OCI-M1 (cell line): ENCODE measurements at places on chromosomes 12 and 14.

GRCh38 chr14:89406941-89407340 lies 10.1 kb downstream of the FOXN3 start:
- DNase-seq: no peak

- peak; percentile 15 for DNase-seq
Observed at GRCh38 chr12:45244561-45245343, 28.9 kb downstream of the ANO6 start.

DNA sequence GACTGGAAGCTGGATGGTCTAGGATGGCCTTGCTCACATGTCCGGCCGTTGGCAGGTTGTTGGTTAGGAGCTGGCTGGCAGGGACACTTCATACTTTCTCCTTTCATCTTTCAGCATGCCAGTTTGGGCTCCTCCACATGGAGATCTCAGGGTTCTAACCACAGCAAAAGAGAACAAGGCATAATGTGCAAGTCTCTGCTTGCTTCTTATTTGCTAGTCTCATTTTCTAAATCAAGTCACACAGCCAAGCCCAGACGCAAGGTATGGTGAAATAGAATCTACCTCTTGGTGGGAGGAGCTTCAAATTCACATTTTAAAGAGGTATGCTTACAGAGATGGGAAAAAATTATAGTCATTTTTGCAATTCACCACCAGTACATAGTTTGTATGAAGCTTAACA lies 69.1 kb upstream of the NAP1L1 start:
- DNase-seq: no peak

DNA sequence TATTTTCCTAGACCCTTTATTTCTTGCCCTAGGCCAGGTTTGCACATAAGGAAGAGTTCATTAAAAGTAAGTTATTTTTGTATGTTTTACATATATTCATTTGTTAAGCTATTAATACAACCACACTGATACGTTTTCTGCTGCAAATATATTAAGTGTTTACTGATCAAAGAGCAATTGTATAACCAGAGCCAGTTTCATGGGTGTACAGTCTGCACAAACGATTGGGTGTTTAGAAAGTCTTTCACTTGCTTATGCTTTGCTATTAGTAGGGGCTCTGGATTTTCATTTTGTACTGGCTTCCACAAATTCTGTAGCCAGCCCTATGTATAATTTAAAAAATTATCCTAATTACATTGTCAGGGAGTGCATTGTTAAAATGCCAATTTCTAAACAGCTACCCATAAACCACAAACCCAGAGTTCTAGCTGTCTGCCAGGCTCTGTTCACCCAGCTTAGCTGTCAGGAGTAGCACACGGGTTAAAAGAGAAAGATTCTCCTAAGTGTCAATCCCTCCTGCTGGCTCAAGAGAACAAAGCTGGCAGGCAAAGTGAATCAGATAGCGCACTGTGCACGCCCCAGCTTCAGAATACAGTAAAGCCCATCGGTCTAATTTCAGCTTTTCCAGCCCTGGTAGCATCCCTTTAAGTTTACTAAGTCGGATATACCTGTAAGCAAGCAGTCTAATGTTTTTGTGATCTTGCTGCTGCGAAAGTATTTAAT lies 151.0 kb upstream of the LMO3 start:
- peak; percentile 59 for DNase-seq

GRCh38 chr14:33836203-33836899 lies 114.5 kb downstream of the EGLN3 start:
- peak; percentile 81 for DNase-seq

GRCh38 chr14:99192830-99193229 lies 79.2 kb downstream of the BCL11B start:
- no peak for DNase-seq

DNA sequence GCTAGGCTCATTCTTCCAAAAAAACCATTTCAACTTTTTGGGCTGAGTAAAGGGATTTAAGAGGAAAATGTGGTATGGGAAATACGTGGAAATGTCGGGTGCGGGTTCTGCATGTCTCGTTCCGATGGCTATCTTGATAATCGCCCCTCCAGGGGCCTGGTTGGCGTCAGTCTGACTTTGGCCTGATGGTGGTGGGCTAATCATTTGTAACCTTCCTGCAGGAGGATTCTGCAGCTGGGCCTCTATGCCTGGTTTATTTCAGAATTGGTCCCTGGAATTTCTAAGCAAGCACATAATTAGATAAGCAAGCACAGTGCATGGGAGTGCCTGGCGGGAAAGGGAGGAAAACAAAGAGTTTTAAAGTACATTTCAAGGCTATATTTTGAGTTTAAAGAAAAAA lies 14.8 kb upstream of the SLC4A8 start:
- DNase-seq: no peak

GRCh38 chr12:116200812-116201211 lies 76.7 kb downstream of the MED13L start:
- DNase-seq: peak; percentile 34

GRCh38 chr14:78075033-78075432 lies 95.1 kb upstream of the NRXN3 start:
- DNase-seq: no peak

GRCh38 chr12:95200128-95200894 lies 17.0 kb downstream of the FGD6 start:
- peak; percentile 55 for DNase-seq

- DNase-seq: no peak
Observed at GRCh38 chr14:58919217-58919616, 269.2 kb upstream of the DAAM1 start.

- no peak for DNase-seq
Observed at GRCh38 chr12:19971361-19972280, 396.7 kb upstream of the PDE3A start.

- DNase-seq: no peak
Observed at GRCh38 chr12:28265435-28266042, 75.3 kb downstream of the CCDC91 start.

GRCh38 chr14:59450716-59451115 lies 14.5 kb downstream of the GPR135 start:
- DNase-seq: no peak

DNA sequence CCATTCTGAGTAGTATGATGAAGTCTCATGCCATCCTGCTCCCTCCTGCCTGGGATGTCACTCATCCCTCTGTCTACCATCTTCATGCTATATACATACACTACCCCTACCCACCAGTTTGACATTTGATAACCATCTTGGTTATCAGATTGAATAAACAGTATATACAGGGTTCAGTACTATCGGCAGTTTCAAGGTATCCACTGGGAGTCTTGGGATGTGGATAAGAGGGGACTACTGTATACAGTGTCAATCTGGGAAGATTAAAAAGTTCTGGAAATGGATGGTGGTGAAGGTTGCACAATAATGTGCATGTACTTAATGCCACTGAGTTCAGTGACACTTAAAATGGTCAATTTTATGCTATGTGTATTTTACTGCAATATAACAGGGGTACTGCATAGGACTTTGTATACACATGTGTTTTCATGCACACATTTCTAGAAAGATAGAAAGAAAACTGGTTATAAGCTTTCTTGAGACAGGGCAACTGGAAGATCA lies 22.1 kb downstream of the SPPL3 start:
- DNase-seq: no peak

DNA sequence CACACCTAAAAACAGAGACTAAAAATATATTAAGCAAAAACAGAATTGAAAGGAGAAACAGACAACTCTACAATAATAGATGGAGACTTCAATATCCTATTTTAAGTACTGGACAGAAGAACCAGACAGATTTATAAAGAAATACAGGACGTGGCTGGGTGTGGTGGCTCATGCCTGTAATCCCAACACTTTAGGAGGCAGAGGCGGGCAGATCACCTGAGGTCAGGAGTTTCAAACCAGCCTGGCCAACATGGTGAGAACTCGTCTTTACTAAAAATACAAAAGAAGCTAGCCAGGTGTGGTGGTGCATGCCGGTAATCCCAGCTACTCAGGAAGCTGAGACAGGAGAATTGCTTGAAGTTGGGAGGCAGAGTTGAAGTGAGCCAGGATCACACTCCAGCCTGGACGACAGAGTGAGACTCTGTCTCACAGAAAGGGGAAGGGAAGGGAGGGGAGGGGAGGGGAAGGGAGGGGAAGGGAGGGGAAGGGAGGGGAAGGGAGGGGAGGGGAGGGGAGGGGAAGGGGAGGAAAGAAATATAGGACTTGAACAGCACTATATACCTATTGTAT lies 53.0 kb downstream of the CDK17 start:
- peak; percentile 58 for DNase-seq

GRCh38 chr14:97920201-97920600 lies 1123.0 kb downstream of the VRK1 start:
- no peak for DNase-seq

DNA sequence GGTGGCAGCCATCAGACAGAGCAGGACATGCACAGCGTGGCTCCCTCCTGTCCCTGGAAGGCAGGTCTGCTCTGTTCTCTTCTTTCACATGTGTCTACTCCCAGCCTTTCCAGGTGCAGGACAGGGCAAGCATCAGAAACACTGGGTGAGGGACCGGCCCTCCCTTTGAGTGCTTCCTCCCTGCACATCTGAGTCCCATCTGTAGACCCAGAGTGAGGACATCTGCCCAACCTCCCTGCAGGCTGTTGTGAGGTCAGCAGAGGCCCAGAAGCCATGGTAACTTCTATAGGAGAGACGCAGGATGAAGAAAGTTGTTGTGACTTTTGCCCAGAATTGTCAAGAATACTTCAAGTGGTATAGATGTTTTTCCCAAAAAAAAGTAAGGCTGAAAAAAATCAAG lies 282.7 kb downstream of the CACNA1C start:
- DNase-seq: no peak

DNA sequence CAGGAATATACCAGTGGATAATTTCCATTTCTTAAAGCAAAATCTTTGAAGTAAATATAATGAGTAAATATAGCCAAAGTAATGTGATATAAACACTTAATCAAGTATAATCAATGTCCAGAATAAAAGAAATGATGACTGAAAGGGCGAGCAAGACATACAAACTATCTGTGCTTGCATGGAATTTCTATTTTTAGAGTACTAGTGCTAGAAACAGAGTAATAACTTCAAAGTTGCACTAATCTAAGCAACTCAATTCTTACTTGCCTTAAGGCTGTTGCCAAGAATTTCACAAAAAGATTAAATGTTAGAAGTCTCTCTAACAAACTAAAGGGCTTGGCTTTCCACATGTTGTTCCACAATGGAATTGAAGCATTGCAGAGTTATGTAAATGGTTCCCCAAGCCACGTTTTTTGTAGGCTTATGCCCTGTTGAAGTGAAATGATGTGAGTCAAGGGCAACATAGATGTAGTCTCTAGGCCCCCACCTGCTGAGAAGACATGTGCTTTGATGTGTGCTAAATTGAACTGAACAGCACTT lies 175.0 kb upstream of the LMNTD1 start:
- no peak for DNase-seq

GRCh38 chr12:80864046-80864735 lies 73.5 kb downstream of the LIN7A start:
- no peak for DNase-seq

- no peak for DNase-seq
Observed at GRCh38 chr14:69882116-69882864, 3.1 kb downstream of the SMOC1 start.

DNA sequence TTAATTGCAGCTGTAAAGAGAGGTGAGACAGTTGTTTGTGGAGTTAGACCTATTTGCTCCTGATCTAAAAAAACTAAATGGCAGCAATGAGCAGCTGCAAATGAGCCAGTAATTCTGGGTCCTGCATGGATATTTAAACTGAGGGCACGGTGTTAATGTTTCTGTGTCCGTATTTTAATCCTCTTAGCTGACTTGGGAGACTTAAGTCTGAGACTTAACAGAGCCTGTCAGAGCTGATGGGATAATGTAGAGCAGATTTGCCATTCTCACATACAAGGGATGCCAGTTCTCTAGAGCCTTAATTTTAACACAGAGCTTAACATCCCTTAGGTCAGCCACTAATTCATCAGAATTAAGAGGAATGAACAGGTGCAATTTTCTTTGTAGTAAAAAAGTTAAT lies 178.6 kb upstream of the PDE3A start:
- no peak for DNase-seq

- DNase-seq: peak; percentile 4
Observed at GRCh38 chr14:39680777-39681176, 248.5 kb upstream of the FBXO33 start.

- no peak for DNase-seq
Observed at GRCh38 chr12:130557201-130557600, 158.9 kb downstream of the RIMBP2 start.

DNA sequence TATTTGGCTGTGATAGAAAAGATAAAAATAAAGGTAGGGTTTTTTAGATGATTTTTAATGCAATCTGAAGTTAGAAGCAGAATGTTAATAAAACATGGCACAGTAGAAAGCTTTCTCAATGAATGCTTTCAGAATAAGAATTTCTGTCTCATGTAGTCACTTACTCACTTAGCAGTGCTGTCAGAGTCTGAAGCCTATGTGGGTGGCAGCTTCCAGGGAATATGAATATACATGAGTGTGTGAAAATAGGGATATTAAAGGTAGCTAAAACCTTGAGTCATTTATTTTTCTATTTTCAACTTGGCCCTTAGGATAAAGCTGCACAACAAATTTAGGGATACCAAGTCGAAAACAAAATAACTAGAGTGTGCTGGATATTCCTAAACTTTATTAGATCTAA lies 427.9 kb downstream of the AEBP2 start:
- no peak for DNase-seq

GRCh38 chr12:52494518-52494917 lies 1.5 kb upstream of the KRT6A start:
- no peak for DNase-seq

GRCh38 chr12:42982828-42983227 lies 393.3 kb upstream of the PRICKLE1 start:
- DNase-seq: no peak

DNA sequence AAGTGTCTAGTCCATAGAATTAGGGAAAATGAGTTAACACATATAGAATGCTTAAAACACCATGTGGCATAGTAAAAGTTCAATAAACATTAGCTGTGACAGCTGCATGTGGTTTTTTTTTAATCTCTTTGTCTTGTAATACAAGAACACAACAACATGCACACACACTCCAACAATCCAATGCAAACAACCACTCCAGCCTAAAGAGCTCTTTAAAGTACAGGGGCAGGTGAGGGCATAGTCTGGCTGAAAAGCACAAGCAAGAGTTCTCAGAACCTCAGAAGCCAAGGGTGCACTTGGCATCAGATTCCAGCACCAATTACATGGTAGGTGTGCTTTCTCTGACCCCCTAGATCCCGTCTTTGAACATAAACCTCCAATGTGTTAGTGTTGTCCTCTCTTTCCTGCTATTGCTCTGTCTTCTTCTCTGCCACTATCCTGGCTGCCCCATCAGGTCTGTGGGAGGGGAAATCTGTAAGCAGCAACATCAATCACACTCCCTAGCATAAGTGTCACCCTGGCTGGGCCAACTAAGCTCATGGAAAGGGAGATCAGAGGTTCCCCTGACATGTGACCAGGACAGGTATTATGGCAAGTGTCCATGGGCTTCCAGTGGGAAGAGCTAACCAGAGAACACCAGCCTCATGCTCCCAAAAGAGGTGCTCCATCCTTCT lies 91.0 kb downstream of the SLC8A3 start:
- no peak for DNase-seq

- DNase-seq: no peak
Observed at GRCh38 chr12:19605720-19606119, 166.4 kb downstream of the AEBP2 start.

GRCh38 chr14:24335461-24336171 lies 745 bp upstream of the ADCY4 start:
- no peak for DNase-seq

- DNase-seq: no peak
Observed at GRCh38 chr12:6775185-6776174, 3.2 kb downstream of the LAG3 start.

GRCh38 chr12:38490941-38491340 lies 174.4 kb downstream of the ALG10B start:
- no peak for DNase-seq
